ENCODE measurements at places on chromosomes 16 and 17.

DNA sequence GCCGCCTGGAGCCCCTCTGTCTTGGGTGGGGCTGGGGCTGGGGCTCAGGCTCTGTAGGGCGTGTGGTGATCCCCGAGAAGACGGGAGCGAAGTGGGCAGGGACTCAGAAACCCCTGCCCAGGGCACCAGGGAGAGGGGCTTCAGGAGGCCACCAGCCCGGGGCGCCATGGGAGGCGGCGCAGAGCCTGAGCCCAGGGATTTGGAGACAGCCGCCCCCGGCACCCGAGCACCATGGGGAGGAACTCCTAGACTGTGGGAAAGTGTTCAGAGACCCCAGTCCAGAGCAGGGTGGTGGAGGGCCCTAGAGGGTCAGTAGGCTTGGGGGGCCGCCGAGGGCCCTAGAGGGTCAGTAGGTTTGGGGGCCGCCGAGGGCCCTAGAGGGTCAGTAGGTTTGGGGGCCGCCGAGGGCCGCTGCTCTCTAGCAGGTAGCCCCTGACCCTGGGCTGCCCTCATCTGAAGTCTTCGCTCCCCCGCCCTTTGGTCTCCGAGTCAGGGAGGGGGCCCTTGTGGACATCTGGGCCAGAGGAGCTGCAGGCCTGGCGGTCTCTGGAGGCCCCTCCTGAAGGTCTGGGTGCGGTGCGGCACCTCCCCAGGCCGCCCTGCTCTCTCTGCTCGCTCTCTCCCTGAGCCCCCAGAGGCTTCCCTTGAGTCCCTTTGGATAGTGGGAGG lies 734 bp downstream of the ARHGDIG start:
- no peak for DNase-seq

DNA sequence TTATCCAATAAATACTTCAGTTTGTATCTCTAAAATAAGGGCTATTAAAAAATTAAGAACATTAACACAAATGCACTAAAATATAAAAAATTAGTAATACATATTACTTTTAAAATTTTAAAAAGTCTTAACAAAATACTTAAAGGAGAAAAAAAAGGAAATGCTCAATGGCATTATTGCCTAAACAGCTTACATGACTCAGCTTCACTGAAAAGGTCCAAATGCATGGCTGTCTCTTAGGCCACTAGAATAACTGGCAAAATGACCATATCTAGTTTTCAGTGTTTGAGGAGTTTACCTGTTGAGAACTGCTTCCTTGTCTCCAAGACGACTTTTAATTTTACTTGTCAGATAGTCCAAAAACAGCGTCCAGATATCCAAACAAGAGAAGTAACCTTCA lies 66.0 kb downstream of the XPO6 start:
- DNase-seq = no peak

- no peak for DNase-seq
Measured at GRCh38 chr16:87057211-87057881, 259.8 kb downstream of the C16orf95 start.

- DNase-seq = no peak
Measured at GRCh38 chr16:19882186-19882585, 2.5 kb downstream of the GPRC5B start.

GRCh38 chr16:88706965-88707826 lies 893 bp downstream of the CTU2 start:
- no peak for DNase-seq

DNA sequence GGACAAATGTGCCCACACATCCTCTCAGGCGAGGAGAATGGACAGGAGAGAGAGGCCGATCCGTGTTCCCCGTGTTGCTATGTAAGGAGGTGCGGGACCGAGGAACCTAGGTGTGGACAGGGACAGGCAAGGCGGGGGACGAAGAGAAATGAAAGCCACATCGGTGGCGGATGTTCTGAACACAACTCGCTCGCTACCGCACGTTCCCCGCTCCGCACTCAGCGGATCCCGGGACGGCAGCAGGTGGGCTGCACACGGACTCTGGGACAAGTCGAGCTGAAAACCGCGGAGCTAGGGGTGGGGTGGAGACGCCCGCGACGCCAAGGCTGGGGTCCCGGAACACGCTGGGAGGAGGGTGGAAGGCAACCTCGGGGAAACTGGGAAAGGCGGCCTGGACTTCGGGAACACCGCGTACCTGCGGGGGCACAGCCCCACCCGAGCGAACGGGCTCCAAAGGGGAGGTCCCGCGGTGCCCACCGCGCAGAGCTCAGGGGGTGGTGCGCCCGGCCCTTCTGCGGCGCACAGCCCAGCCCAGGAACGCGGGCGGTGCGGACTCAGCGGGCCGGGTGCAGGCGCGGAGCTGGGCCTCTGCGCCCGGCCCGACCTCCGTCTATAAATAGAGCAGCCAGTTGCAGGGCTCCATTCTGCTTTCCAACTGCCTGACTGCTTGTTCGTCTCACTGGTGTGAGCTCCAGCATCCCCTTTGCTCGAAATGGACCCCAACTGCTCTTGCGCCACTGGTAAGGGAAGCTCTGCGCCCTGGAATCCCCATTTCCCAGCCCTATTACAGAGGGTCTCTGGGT lies at the start of gene MT1E:
Gene MT1E, plus strand, starts transcription at position 642 of the 803 bp plus-strand sequence. Its CDS starts 71 bp downstream, at position 713.
- DNase-seq = no peak

DNA sequence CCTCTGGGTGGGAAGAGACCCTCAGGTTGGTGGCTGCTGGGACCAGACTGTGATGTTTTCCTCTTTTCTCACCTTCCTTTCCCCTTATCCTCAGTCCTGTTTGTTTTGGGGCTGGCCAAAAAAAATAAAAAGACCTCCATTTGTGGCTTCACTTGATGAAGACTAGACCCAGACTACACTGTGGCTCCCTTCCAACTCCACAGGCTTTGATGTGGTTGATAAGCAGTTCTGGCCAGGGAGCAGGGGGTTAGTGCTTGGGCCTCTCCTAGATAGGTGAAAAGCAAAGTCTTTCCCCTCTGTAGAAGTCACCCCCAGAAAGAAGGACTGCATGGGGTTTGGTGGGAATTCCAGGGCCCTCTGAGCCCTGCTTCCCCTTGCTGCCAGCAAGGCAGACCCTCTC lies 11.2 kb upstream of the ADAM11 start:
- DNase-seq = no peak

- peak; percentile 97 for DNase-seq
Measured at GRCh38 chr17:59154721-59155438, at the start of gene SKA2. SKA2 (minus strand) TSS chr17:59155186; CDS start chr17:59155163, 23 bp downstream.

DNA sequence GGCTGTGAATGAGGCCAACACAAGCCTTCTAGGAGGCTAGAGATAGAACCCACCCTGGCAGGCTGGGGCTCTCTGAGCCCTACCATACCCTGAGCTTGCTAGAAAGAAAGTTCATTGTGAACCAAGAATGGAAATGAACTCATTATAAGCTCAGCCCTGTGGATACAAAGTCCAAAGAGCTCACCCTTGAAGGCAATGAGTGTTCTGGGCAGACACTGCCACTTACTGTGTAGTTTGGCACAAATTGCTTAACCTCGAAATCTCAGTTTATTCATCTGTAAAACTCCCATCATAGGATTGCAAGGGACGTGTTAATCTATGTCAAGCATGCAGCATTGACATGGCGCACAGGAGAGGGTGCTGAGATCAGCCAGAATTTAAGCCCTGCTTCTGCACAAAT lies 5.5 kb downstream of the KDM8 start:
- no peak for DNase-seq

GRCh38 chr17:14299280-14300141 lies 1.4 kb upstream of the HS3ST3B1 start:
- peak; percentile 26 for DNase-seq

- no peak for DNase-seq
Measured at GRCh38 chr17:79951361-79952264, 84.1 kb downstream of the TBC1D16 start.

DNA sequence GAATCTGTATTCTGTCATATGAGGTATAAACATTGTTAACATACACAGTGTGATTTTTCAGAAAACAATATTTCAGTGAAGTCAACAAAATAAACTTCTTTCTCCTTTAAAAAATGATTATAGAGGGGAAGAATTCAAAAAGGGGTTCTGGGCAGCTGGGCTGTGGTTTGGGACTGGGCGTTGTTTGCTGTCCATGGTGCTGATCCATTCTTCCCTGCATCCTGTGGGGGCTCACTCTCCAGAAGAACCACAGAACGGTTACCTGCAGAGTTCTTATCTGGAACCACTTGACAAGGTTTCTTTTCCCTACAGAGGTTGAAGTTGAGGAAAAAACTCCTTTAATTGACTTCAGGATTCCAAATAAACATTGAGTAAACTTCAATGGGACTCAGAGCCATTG lies 1091.0 kb downstream of the CDH8 start:
- no peak for DNase-seq

DNA sequence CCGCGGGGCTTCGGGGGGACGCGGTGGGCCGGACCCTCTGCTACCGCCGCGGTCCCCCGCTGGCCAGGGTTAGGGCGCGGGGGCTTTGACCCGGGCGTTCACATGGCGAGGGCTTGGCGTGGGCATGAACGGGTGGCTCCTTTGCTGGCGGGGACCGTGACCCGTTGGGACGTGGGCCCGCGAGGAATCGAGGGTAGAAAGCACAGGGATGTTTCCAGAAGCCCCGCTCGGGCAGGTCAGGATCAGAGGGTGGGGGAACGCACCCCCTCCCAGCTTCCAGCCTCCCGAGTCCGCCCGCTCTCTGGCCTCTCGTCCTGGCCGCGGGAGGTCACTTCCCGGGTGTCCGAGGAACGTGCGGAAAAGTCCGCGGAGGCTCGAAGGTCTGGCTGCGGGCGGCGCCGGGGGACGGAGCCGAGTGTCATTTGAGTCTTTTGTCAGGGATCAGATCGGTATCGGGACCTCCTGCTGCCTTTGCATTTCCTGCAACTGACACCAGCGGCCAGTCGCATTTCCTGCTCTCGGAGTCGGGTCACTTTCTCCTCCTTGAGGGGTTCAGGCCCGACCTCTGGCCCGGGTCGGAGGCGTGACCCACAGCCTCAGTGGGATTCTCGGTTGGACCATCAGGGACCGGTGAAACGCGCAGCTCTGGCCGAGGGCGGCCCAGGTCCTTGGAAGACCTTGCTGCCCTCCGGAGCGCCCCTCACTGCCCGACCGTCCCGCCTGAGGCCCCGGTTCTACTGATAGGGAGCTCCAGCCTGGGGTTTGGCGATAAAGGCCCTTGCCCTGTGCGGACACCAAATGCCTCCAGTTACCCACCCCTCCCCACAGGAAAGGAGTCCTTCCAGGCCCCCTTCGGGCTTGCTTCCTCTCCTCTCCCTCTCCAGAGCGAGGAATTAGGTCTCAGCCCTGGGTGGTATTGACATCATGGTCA lies 702 bp upstream of the WNT3 start:
- no peak for DNase-seq

- DNase-seq = no peak
Measured at GRCh38 chr16:5633845-5634440, 536.3 kb upstream of the EEF2KMT start.

- no peak for DNase-seq
Measured at GRCh38 chr16:82808036-82808435, 181.3 kb downstream of the CDH13 start.

- DNase-seq = no peak
Measured at GRCh38 chr17:61481421-61481820, 29.2 kb downstream of the TBX4 start.

DNA sequence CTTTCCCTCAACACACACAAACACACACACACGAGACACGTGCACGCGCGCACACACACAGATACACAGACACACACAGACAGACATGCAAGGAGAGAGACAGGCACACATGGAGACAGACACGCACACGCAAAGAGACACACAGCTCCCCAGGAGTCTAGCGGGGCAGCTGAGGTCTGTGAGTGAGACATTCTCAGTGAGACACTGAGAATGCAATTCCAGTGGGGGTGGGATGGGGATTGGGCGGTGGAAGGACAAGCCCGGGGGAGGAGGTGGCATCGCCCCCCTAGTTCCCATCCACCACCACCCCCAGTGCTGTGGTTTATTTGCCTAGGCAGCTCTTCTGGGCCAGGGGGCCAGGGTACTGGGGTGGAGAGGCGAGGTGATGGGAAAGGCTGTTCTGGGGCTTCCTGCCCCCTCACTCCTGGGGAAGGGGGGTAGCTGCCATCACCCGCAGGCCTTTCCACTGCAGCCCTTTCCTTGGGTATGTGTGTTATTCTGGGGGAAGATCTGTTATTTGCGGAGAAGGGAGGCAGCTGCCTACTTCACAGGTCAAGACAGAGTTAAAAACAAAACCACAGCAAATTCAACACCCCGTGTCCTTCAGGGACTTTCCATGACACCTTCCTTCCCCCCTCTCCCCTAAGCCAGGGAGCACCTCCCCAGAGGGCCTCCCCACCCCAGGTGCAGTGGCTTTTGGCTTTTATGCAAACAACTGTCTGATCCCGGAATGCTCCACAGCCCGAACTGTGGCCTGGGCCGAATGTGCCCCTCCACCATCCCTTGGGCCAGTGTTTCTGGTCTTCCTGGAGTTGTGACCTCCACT lies 18.0 kb downstream of the GRB7 start:
- DNase-seq = peak; percentile 51

DNA sequence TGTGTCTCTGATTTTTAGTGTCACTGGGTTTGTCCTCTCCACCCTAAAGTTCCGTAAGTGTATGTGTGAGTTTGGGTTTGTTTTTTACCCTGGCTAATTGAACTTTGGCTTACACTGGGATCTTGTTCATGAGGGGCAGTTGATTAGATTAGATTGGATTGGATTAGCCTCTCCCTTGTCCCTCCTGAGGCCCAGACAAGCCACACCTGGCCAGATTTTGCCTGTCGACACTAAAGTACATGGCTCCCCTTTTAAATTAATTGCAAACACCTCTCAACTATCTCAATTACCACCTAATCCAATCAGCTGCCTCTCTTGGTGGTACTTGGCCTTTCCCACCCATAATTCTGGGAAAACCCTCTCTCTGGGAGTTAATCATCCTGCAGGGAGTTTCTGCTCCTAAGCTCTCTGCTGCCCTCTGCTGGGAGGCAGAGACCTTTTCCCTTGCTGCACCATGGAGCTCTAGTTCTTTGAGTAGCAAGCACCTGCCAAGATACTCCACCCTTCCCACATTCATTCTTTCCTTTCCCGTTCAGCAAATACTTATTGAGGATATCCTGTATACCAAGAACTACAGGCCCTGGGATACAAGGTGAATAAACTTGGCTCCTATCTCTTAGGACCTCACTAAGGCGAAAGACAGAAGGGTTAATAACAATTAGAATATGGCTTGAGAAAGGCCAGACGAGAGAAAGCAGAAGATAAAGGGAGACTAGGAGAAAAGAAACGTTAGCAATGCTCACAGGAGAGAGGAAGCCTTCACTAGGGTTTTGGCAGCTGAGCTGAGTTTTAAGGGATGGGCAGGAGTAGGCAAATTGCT lies 60.0 kb upstream of the MPHOSPH6 start:
- DNase-seq = peak; percentile 46

GRCh38 chr16:31268891-31269290 lies 9.1 kb downstream of the ITGAM start:
- DNase-seq = no peak
